ENCODE measurements at places on chromosomes 1 and 21.

- no peak for DNase-seq
Measured at GRCh38 chr21:19776076-19776475, 1222.1 kb upstream of the NCAM2 start.

- DNase-seq = no peak
Measured at GRCh38 chr1:95048317-95048716, 24.4 kb downstream of the ALG14 start.

GRCh38 chr1:95127380-95127779 lies 10.2 kb downstream of the TLCD4 start:
- no peak for DNase-seq

DNA sequence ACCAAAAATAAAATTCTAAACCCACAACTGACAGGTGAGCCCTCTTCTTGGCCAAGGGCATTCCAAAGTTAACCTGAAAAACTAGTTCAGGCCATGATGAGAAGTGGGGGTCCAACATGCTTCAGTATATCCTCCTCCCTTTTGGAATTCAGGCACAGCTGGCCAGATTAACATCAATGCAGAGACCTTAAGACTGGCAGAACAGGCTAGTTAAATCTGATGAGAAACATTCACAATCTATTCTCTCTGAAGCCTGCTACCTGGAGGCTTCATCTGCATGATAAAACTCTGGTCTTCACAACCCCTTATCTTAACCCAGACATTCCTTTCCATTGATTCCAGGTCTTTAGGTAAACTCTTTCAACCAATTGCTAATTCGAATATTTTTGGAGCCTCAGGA lies 26.7 kb upstream of the ZBTB8B start:
- no peak for DNase-seq

DNA sequence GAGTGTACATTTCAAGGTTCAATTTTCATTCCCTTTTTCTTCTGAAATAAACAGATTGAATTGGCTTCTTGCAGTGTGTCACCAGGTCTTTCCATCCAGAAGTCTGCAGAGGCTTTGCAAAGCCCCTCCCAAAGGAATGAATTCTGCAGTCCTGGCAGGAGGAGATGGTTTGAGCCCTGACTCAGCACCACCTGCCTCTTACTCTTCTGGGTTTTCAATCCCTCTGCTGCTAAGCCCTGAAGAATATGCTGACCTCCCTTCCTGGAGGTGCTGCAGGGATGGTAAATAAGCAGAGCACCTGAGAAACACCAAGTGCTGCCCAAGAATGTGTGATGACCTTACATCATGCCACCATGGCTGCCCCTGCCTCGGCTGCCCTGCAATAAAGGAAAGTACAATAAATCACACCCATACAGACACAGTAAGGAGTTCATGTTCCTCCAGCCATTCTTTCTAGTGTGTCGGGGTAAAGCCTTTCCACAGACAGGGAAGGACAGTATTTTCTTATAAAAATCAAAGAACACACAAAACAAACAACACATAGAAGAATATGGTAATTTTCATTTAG lies 209.2 kb downstream of the ZNF326 start:
- DNase-seq = no peak

DNA sequence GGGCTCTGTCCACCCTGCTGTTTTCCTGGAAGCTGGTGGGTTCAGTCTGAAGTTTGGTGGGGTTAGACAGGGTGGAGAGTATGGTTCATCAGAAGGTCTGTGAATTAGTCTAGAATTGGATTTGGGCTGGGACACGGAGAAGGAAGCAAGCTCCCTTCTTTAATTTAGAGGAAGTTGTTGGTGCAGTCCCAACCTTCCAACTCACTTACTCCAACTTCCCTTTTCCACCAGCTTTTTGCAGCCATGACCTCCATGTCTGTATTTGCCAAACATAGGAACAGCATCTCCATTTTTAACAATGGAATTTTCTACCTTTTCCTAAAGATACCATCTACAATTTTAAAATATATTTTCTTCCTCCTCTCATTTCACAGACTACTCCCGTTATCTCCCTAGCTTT lies 28.5 kb upstream of the PRELP start:
- no peak for DNase-seq

DNA sequence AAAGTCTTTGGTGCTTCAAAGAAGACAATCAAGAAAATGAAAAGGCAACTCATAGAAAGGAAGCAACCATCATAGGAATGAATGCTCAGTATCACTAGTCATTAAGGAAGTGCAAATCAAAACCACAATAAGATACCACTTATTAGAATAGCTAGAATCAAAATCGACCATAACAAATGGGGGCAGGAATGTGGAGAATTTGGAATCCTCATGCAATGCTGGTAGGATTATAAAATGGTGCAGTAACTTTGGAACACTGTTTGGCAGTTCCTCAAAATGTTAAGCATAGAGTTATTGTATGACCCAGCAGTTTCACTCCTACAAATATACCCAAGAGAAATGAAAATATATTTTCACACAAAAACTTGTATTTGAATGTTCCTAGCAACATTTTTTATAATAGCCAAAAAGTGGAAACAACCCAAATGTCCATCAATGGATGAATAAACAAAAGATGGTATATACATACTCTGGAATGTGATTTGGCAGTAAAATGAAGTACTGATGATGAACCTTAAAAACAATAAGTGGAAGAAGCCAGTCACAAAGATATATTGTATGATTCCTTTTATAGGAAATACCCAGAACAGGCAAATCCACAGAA lies 105.6 kb downstream of the MIS18A start:
- DNase-seq = no peak

DNA sequence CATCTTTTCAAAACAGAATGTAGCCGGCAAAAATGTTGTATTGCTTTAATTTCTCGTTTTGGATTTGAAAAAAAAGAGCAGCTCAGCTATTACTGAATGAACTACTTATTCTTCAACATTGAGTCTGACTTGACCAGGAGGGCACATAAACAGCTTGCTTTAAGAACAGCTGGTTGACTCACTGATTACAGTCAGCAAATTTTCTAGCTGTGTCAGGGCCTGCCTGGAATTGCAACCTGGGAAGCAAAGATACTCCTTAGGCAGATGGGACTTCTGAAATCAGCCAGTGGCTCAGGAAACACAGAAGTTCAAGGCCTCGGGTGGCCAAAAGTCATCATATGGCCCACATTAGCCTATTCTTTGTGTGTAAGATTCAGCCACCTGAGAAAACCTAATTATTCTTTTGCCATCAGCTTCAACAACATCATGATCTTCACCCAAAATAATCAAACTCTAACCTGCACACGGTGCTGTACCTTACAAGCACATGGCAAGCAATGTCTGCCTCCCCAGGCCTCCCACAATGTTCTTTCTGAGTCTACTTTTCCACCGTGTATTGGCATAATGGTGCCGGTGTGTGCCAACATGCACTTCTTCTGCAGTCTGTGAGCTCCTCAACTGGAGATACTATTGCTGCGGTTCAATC lies 307.2 kb downstream of the HHIPL2 start:
- no peak for DNase-seq

GRCh38 chr1:26315874-26316850 lies 1.6 kb upstream of the CD52 start:
- no peak for DNase-seq

DNA sequence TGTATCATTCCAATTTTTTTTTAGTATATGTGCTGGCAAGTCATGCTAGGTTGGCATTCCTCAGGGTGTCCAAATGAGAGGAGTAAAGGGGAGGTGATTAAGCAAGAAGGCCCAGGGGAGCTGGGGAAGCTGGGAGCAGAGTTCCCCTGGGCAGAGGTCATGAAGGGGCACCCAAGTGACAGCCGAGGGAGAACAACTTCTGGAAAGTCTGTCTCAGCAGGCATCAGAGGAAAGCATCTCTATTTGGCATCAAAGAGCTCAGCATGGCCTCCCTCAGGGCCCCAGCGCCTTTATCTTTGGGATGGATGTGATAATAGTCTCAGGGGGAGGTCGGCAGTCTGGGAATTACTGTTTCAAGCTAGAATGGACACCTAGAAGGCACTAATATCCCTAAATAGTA lies 5.0 kb upstream of the ENO1 start:
- no peak for DNase-seq

DNA sequence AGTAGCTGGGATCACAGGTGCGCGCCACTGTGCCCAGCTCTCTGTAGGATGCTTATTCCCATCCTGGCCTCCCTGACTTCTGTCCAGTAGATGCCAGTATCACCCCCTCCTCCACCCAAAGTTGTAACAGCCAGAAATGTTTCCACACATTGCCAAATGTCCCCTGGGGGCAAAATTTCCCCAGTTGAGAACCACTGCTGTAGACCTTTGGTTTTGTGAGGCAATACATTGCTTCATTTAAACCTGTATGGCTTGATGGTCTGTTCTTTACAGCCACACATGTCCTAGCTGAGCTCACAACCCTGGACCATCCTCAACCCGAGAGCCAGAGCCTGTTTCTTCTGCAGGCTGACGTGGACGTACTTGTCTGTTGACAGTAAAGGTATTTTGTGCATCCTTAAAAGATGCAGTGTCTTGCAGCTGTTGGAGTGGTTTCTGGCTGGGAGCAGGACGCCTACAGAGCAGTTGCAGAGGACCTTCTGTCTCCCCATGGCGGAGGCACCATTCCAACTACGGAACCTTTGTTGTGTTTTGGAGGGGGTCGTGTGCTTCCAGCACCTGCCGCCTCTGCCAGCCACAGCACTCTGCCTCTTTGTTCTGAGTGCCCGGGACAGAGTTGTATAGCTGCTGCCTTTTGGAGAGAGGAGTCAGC lies 26.6 kb downstream of the DOP1B start:
- no peak for DNase-seq

- no peak for DNase-seq
Measured at GRCh38 chr21:39046236-39046916, 136.9 kb downstream of the PSMG1 start.

- no peak for DNase-seq
Measured at GRCh38 chr21:37166733-37167132, 93.7 kb downstream of the TTC3 start.

GRCh38 chr1:220226752-220227151 lies 45.5 kb downstream of the RAB3GAP2 start:
- no peak for DNase-seq

DNA sequence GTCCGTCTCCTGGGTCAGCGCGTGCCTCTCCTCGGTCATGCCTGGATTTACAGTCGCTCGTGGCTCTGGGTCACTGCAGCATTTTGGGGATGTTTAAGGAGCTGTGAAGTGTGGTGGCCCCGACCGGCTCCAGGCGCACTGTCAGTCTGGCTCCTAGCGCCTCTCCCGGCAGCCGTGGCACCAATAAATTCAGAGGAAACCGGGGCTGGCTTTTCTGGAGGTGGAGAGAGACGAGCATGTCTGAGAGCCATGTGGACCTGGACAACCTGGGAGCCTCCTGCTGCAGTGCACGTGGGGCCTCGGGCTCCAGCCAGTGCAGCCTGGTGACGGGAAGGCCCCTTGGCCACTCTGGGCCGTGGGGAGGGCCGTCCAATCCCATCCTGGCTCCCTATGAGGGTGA lies 17.1 kb downstream of the PLCH2 start:
- DNase-seq = no peak

DNA sequence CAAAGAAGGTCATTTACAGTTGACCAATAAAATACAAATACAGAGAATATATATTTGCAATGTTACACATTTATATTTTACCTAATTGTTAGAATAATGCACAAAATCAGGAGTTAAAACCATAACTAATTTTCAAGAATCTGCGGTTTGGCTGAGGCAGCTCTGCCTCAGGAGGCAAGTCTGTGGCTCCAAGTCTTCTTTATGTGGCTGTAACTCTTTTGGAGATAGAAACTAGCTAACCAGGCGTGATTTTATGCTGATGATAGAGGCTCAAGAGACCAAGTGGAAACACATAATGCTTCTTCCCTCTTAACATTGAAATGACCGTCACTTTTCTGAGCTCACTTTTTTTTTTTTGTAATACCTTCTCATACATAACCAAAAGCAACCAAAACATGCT lies 744.7 kb upstream of the CXADR start:
- DNase-seq = no peak

DNA sequence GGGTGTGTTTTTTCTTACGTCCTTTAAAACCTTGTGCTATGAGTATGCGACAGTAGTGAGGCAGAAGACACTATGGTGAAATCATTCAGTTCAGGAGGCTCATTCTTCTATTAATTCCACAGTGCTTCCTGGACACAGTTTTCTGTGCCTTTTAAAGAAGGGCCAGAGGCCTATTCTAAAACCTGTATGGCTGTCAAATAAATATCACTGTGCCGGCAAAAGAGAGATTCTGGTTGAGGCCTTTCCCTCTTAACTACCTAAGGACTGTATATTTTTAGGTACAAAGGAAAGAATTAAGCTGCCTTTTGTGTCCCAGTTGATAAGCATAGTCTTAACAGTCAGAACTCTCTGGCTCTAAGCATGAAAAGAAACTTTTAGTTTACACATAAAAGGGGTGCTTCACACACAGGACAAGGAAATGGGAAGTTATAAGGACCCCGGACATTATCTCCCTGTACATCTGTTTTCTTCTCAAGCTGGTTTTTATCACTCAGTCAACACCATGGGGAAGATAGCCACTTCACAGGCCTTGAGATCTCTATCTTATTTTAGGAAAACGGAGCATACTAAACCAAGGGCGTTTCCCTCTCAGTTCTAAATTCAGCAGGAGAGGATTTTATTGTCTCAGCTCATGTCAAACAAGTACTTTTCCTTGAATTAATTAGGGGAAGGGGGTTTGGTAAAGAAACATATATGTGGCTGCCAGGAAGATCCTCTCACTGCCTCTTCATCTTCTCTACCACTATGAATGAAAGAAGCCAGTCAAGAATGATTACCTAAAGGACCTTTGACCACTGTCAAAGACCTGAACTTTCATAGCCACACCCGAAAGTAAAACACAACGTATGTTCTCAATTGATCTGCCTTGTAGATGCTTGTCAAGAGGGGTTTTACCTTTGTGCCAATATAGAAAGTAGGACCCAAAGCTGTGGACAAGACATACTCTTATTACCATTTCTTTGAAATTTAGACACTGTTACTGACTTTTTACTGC lies 71.4 kb upstream of the HSPA13 start:
- no peak for DNase-seq

- no peak for DNase-seq
Measured at GRCh38 chr1:32249831-32250525, 1.1 kb upstream of the LCK start.

GRCh38 chr1:193005785-193006184 lies 53.4 kb downstream of the UCHL5 start:
- DNase-seq = no peak

- DNase-seq = no peak
Measured at GRCh38 chr1:37616330-37616729, 18.4 kb downstream of the RSPO1 start.

GRCh38 chr1:228198977-228199590 lies 8.8 kb upstream of the OBSCN start:
- no peak for DNase-seq

Measured in SIG-M5 (cell line).